ENCODE measurements at places on chromosomes 11 and 22. TPM values are rescaled to one million over a fixed set of nuclear protein-coding genes. Genes with fewer than 3 reads are reported as not detected.

DNA sequence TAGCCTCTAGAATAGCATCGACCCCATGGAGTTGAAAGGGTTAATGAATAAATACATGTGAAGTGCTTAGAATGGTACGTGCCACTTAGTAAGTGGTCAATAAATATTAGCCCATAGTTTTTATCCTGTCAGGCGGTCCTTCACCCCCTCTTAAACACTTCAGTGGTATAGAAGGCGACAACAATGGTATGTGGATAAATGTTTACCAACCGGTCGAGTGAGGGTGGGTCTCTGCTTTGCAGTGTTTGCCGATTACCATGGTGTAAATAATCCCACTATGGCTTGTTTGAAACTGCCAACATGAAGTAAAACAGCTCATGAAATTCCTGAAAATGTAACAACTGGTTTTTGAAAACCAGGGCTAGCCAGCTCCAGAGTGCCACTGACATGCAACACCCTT lies 541.2 kb downstream of the BUD13 start:
- no peaks in the 10 kb centered on the region for H3K4me1 ChIP-seq
- no peak for DNase-seq
- no peak overlapping the region for H3K4me3 ChIP-seq
- H3K27ac ChIP-seq = no peak overlapping the region

Gene CST6
- polyA plus RNA-seq = 3.0 TPM

Gene PARVA
- polyA plus RNA-seq = 23.6 TPM

DNA sequence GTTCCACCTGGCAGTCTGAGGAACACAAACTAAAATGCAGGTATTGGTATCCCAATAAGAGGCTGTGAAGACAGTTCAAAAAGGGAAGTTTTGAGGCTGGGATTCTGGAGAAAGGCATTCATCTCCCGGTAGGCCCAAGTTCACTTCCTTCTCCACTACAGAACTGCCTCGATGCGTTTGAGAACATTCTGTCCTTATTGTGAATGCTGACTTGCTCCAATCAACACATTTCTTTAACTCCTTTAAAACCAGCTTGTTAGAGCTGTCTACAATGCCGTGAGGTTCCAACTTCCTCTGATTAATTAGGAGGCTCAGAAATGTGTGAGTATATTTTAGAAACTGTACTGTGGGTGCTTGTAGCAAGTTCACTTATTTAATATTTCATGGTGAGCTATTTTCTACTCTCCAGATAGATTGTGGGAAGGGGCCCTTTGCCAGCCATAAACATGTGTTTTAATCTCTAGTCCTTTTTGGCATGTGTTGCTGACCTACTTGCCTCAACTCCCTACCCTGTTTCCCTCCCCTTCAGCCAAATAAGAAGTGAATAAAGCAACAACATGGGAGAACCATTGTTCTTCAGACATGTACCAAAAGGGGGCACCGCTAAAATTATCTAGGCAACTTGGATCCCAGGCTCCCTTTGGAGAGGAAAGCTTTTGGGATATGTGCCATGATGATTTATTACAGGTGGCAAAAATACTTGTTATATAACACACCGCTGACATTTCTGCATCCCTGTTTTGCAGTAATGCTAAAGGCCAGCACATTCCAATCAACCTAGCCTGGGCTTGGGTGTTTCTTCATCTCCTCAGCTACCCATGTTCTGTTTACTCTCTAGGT lies 245.6 kb downstream of the BLID start:
- no peak overlapping the region for H3K4me3 ChIP-seq
- H3K27ac ChIP-seq = peak overlapping the region; percentile 83
- peak; percentile 51 for DNase-seq
- no peaks in the 10 kb centered on the region for H3K27me3 ChIP-seq
- no peaks in the 10 kb centered on the region for H3K36me3 ChIP-seq
